Lower lobe of right lung (tissue), 2 donors: ENCODE measurements at places on chromosomes 5 and 9.

GRCh38 chr5:150560401-150561191, 52.7 kb downstream of the NDST1 start:
- H3K27ac ChIP-seq = no peak overlapping the region
- peak; percentile 68 for DNase-seq
- H3K4me1 ChIP-seq = no peaks in the 10 kb centered on the region
- peaks cover 15% of the 10 kb centered on the region for H3K36me3 ChIP-seq
- no peak overlapping the region for H3K4me3 ChIP-seq

DNA sequence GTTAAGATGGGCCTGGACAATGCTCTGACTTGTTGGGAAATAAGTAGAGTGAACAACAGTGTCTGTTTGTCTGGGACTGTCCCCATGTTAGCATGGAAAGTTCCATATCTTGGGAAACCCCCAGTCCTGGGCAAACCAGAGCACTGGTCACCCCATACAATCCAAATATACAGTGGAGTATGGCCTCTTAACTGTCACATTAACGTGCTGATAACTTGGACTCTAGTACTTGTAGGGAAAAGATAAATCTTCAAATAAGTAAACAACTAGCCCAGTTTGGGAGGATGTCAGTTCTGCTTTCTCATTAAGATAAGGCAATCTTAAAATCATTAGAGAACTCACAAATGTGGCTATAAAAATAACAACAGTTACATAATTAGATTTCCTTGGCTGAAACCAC, 47.6 kb upstream of the JAK2 start:
- H3K36me3 ChIP-seq = no peaks in the 10 kb centered on the region
- H3K4me1 ChIP-seq = peaks cover 54% of the 10 kb centered on the region
- H3K4me3 ChIP-seq = no peak overlapping the region
- no peaks in the 10 kb centered on the region for H3K27me3 ChIP-seq
- peak overlapping the region; percentile 59 for H3K27ac ChIP-seq
- DNase-seq = no peak

DNA sequence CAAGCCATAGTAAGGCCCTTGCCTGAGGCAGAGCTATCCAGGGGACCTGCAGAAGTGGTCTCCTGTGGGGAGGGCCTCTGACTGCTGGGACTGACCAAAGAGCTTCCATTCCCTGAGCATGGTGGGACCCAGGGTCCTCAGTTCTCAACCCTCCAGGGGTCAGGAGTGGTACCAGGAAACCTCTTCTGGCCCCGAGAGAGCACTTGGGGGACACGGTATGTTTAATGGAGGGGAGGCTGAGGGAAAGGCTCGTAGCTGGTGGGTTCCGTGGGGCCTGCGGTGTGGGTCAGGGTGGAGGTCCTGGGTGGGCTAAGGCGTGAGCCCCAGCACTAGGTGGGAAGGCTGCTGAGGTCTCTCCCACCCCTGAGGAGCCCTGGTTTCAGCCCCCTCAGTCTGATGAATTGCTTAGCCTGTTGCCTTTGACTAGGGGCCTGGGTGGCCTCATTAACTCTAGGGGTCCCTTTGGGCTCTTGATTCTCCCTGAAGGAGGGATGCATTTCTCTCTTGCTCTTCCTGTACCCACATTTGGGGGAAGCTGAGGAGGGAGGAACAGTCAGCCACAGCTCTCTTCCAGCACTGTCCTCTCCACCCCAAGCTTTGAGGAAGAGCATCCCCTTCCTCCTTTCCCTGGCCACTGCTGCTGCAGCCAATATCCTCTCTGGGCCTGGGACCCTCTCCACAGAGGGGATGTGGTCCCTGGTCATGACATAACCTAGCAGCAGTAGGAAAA, 34.0 kb downstream of the CSF1R start:
- no peak overlapping the region for H3K4me3 ChIP-seq
- H3K27ac ChIP-seq = no peak overlapping the region
- DNase-seq = no peak
- H3K36me3 ChIP-seq = peaks cover 89% of the 10 kb centered on the region
- peaks cover 12% of the 10 kb centered on the region for H3K4me1 ChIP-seq

DNA sequence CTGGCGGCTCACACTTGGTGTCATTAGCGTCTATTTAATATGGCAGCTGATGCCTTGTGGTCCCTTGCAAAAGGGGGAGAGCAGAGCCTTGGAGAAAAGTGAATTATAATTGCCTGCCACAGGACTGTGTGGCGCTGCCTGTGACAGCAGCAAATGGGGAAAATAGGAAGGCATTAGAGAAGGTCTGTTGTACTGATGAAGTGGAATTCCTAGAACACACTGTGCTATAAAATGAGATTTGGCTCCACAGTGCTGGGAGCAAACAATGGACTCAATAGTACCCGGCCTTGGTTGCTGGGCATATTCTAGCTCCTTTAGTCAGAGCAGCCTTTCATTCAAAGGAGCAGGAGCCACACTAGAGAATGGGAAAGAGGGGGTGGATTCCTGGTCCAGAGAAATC, 21.3 kb downstream of the SEMA6A start:
- no peak for DNase-seq
- no peak overlapping the region for H3K27ac ChIP-seq
- no peak overlapping the region for H3K4me3 ChIP-seq
- H3K36me3 ChIP-seq = no peaks in the 10 kb centered on the region

DNA sequence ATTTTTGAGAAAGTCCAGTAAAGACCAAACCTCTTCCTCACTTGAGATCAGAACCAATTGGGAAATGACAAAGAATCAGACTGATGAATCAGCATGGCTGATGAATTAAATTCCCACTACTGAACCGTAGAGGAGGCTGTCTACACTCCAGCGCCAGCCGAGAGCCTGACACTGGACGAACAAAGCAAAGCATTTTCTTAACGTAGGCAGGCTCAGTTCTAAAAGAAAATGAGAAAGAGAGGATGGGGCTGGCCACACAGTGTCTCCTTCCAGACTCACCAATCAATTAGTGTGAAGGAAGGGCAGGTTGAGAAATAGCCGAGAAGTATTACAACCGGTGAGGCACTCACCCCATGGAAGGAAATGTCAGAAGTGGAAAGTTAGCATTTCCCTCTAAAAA, 49.4 kb downstream of the ITGA1 start:
- H3K36me3 ChIP-seq = no peaks in the 10 kb centered on the region
- no peak for DNase-seq
- H3K27me3 ChIP-seq = no peaks in the 10 kb centered on the region
- no peaks in the 10 kb centered on the region for H3K4me1 ChIP-seq
- H3K27ac ChIP-seq = peak overlapping the region; percentile 63
- no peak overlapping the region for H3K4me3 ChIP-seq

- H3K4me3 ChIP-seq = no peak overlapping the region
- peaks cover 32% of the 10 kb centered on the region for H3K4me1 ChIP-seq
- no peaks in the 10 kb centered on the region for H3K27me3 ChIP-seq
- no peaks in the 10 kb centered on the region for H3K36me3 ChIP-seq
These were observed 204.8 kb downstream of the C9orf50 start for GRCh38 chr9:129415942-129416651.

- H3K27me3 ChIP-seq = no peaks in the 10 kb centered on the region
- DNase-seq = no peak
- H3K4me1 ChIP-seq = no peaks in the 10 kb centered on the region
- no peaks in the 10 kb centered on the region for H3K36me3 ChIP-seq
- no peak overlapping the region for H3K4me3 ChIP-seq
These were observed 338.4 kb downstream of the DNAH5 start for GRCh38 chr5:13606051-13606450.

DNA sequence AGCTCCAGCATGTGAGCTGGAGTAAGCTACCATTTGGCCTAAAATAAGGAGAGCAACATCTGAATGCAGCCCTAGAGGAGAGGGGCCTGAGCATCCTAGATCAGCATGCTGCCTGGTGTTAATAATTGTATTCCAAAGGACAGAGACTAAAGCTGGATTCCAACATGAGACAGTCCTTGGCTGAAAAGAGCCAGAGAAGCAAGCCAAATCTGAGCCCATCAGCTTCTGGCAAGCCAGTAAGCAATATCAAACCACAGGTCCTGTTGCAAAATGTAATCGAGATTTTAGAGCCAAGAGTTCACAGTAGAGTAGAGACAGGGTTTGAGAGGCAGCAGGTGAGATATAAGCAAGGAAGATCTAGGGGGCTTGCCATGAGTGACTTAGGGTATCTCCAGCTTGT, 42.3 kb upstream of the DMAC1 start:
- no peak for DNase-seq
- no peaks in the 10 kb centered on the region for H3K27me3 ChIP-seq
- H3K36me3 ChIP-seq = no peaks in the 10 kb centered on the region
- H3K27ac ChIP-seq = no peak overlapping the region
- no peak overlapping the region for H3K4me3 ChIP-seq

GRCh38 chr5:159878988-159879471, 37.3 kb upstream of the ADRA1B start:
- peak overlapping the region; percentile 79 for H3K27ac ChIP-seq
- no peaks in the 10 kb centered on the region for H3K27me3 ChIP-seq
- H3K4me1 ChIP-seq = peaks cover 31% of the 10 kb centered on the region
- peak; percentile 58 for DNase-seq
- H3K4me3 ChIP-seq = no peak overlapping the region
- no peaks in the 10 kb centered on the region for H3K36me3 ChIP-seq

GRCh38 chr9:92807757-92808725, 43.4 kb upstream of the BICD2 start:
- H3K36me3 ChIP-seq = no peaks in the 10 kb centered on the region
- H3K4me1 ChIP-seq = peaks cover 29% of the 10 kb centered on the region
- peak overlapping the region; percentile 38 for H3K4me3 ChIP-seq
- H3K27ac ChIP-seq = no peak overlapping the region
- DNase-seq = no peak

- H3K27ac ChIP-seq = no peak overlapping the region
- peaks cover 43% of the 10 kb centered on the region for H3K27me3 ChIP-seq
- DNase-seq = no peak
- no peaks in the 10 kb centered on the region for H3K4me1 ChIP-seq
- no peaks in the 10 kb centered on the region for H3K36me3 ChIP-seq
These were observed 1.1 kb upstream of the PLEKHG4B start for GRCh38 chr5:90590-91547.

GRCh38 chr5:33539212-33539611, 98.4 kb downstream of the TARS1 start:
- no peak overlapping the region for H3K4me3 ChIP-seq
- H3K4me1 ChIP-seq = no peaks in the 10 kb centered on the region
- DNase-seq = no peak
- H3K36me3 ChIP-seq = no peaks in the 10 kb centered on the region
- no peaks in the 10 kb centered on the region for H3K27me3 ChIP-seq
- no peak overlapping the region for H3K27ac ChIP-seq

GRCh38 chr9:83061990-83062650, 822 bp downstream of the RASEF start:
- H3K36me3 ChIP-seq = no peaks in the 10 kb centered on the region
- H3K27me3 ChIP-seq = peaks cover 23% of the 10 kb centered on the region
- DNase-seq = peak; percentile 74
- no peaks in the 10 kb centered on the region for H3K4me1 ChIP-seq

DNA sequence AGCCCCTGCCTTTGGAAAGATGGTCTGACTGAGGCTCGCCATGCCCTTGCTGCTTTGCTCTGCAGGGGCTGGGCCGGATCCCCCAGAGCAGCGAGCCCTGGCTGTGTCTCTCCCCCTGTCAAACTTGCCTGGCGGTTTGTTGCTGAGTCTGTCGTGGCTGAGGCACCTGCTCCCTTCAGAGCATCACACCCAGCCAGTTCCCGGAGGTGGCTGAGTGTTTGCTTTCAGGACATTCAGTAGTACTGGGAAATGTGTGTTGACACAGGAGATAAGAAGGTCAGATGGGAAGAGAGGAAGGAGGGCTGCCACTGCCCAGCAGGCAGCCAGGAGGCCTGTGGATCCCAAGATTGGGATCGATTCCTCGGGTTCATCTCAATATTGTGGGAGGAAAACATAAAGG, 62.9 kb downstream of the GADD45G start:
- H3K4me1 ChIP-seq = peaks cover 38% of the 10 kb centered on the region
- H3K4me3 ChIP-seq = no peak overlapping the region
- no peaks in the 10 kb centered on the region for H3K27me3 ChIP-seq

GRCh38 chr9:98968601-98969337, 25.1 kb downstream of the COL15A1 start:
- H3K4me1 ChIP-seq = no peaks in the 10 kb centered on the region
- no peaks in the 10 kb centered on the region for H3K36me3 ChIP-seq
- DNase-seq = no peak
- no peak overlapping the region for H3K27ac ChIP-seq
- peaks cover 6% of the 10 kb centered on the region for H3K27me3 ChIP-seq

DNA sequence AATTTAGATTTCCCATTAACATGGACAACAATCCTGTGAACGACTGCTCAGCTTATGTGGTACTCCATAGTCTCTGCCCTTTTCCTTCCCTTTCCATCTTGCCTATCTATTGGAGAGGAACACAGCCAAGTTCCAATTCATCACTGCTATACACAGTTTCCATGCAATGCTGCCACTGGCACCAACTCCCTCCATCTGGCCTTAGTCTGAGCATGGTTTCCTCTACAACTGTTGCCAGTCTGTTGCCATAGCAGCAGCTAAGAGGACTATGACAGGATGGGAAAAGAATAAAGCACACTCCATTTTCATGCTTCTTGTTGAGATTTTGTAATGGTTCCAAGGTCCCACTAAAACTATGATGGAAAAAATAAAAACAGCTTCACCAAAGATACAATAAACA, 189.0 kb downstream of the HCN1 start:
- H3K27ac ChIP-seq = no peak overlapping the region
- H3K4me1 ChIP-seq = no peaks in the 10 kb centered on the region
- no peaks in the 10 kb centered on the region for H3K36me3 ChIP-seq
- DNase-seq = no peak

DNA sequence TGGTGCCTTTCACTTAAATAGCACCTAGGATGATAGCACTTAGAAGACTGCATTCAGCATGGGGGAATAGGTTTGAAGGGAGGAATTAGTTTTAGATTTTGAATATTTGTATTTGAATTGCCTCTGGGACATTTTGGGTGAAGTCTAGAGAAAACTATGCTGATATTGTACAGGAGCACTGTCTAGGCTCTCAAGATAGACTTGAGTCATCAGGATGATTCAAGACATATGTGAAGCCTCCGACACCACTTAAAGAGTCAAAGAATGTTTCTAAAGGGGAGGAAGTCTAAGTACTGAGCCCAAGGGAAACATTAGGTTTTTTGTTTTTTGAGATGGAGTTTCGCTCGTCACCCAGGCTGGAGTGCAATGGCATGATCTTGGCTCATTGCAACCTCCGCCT, 63.9 kb upstream of the CCDC180 start:
- H3K27me3 ChIP-seq = no peaks in the 10 kb centered on the region
- peaks cover 12% of the 10 kb centered on the region for H3K4me1 ChIP-seq
- H3K36me3 ChIP-seq = no peaks in the 10 kb centered on the region
- no peak for DNase-seq
- H3K4me3 ChIP-seq = no peak overlapping the region

- H3K4me3 ChIP-seq = no peak overlapping the region
- H3K4me1 ChIP-seq = peaks cover 5% of the 10 kb centered on the region
- DNase-seq = no peak
- no peaks in the 10 kb centered on the region for H3K27me3 ChIP-seq
- no peak overlapping the region for H3K27ac ChIP-seq
These were observed 86.1 kb downstream of the GTF3C4 start for GRCh38 chr9:132756214-132756845.

- no peak overlapping the region for H3K4me3 ChIP-seq
- H3K4me1 ChIP-seq = peaks cover 7% of the 10 kb centered on the region
- no peak overlapping the region for H3K27ac ChIP-seq
- H3K36me3 ChIP-seq = peaks cover 32% of the 10 kb centered on the region
- DNase-seq = peak; percentile 72
These were observed 17.8 kb upstream of the GLIPR2 start for GRCh38 chr9:36118706-36119105.

- H3K36me3 ChIP-seq = no peaks in the 10 kb centered on the region
- no peaks in the 10 kb centered on the region for H3K4me1 ChIP-seq
These were observed 102.1 kb downstream of the FANCC start for GRCh38 chr9:95215336-95215898.
